ENCODE measurements at places on chromosomes 12 and 14.

GRCh38 chr12:1657688-1658087 lies 28.7 kb downstream of the WNT5B start:
- no peak for DNase-seq

DNA sequence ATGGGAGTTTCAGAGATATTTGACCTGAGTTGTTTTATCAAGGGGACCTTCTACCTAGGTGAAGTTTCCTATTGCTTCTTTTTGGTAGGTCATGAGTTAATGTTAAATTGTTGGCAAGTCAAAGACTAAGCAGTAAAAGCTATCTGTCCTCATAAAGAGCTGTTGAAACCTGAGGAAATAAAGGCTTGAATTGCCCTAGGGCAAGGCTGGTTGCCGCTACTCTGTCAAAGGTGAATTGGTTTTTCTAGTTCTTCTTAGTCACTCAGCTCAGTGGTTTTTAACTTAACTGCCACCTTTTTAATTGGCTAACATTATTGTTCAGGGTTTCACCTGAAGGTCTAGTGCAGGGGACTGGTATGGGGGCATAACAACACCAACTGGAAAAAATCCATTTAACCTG lies 441.6 kb upstream of the FBXO33 start:
- no peak for DNase-seq

GRCh38 chr12:99039367-99040120 lies 394.5 kb downstream of the APAF1 start:
- DNase-seq = no peak

DNA sequence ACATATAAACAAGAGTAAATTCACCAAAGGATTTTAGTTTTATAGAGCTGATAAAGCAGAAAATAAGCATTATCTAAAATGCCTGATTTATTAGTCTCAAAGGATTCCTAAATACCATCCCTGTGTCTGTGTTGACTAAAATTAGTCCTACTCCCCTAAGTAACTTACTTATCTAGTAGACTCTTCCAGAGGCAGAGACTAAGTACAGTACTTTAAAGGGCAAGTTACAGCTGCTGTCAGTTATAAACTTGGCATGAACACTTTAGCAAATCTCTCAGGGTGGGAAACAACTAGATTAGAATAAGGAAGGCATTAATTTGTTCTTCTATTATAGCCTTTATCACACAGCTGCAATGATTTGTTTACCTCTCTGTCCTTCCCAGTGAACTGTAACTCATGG lies 46.0 kb downstream of the ATP2B1 start:
- DNase-seq = no peak

GRCh38 chr12:34392741-34393085 lies 370.4 kb downstream of the ALG10 start:
- DNase-seq = no peak

DNA sequence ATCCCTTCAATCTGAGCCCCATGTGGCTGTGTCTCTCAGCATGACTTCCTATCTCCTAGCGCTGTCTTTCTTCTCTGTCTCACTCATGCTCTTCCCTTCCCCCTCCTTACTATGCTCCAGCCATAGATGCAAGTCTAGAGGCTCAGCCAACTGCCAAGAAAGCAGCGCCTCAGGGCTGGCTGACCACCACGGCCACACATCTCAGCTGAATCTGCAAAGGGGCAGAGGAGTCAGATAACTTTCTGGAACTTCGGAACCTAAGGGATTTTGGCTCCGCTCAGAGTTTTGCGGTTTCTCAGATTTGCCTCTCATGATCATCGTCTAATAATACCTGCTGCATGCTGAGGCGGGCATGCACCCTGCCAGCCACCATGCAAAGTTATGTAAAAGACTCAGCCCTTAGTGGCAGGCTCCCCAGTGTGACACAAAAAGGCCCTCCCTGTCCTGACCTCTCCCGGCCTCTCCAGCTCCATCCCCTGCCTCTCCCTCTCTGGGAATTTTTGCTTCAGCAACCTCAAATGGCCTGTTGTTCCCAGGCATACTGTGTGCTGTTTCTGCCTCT lies 5.0 kb upstream of the FGF6 start:
- DNase-seq = no peak

- no peak for DNase-seq
These were observed 77.5 kb downstream of the TTC8 start for GRCh38 chr14:88901991-88902390.

DNA sequence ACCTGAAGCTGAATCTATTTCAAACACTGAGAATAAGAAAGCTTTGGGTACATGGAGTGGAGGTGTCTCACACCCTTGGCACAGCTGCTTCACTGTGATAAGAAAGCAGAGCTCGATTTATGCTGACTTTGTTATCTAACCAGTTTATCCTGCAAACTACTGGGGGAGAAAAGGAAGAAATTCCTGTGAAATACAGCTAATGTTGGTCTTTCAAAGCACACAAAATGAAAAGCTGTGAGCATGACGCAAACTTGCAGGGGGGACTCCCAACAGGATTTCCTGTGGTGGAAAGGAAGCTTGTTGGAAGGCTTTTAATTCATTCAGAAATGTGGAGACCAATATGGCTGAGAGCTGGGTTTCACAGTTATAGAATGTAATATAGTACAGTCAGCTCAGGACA lies 53.4 kb downstream of the SRGAP1 start:
- no peak for DNase-seq

- DNase-seq = no peak
These were observed 3.0 kb upstream of the PLXNC1 start for GRCh38 chr12:94145191-94145983.

DNA sequence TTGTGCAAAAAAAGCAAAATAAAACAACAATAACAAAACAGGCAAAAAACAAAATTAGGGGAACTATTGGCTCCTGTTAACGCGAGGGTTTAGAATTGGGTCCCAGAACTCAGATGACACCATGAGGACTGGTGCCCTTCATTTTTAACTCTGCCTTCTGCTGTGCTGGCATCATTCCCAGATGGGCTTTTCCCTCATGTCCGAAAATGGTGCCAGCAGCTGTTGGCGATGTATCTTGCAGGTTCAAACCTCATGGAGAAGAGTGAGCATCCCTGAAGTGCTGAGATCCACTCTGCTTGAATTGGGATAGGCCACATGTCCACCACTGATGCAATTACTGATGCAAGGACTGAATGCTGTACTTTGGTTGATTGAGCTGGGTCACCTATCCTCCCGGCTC lies 61.1 kb downstream of the MYRFL start:
- no peak for DNase-seq

DNA sequence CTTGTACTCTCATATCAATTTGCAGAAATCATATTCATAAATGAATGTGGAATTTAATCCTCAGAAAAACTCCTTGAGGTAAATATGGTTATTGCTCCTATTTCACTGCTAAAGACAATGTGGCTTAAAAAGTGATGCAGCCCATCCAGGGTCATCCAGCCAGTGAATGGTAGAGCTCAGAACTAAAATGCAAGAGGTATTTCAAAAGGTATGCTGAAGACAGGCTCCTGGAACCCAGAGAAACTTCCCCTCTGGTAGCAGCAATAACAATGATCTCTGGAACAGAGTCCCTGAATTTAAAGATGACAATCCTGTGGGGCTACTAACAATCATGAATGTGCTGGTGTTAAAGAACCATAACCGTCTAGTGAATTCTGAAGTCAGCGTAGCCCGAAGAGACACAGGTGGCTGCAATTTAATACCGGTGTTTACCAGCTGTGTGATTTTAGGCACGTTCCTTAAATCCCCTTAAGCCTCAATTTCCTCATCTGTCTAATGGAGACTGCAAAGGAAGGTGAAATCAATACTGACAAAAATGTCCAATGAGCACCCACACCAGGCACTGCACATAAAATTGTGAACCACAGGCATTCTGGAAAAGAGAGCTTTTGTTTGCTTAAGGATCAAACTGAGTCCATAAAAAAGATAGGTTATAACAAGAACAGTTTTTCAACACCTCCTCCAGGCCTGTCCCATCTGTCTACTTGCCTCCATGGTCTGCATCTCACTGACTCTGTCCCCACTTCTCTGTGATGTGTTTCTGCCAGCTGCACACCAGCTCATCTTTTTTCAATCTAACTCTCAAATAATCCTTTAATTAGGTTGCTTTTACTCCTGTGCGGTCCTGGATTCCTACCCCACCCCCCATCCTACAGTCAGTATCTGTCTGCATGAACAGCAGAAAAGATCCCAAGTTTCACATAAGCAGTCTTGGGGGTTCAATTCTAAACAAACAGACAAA lies 10.5 kb downstream of the TM7SF3 start:
- DNase-seq = no peak

DNA sequence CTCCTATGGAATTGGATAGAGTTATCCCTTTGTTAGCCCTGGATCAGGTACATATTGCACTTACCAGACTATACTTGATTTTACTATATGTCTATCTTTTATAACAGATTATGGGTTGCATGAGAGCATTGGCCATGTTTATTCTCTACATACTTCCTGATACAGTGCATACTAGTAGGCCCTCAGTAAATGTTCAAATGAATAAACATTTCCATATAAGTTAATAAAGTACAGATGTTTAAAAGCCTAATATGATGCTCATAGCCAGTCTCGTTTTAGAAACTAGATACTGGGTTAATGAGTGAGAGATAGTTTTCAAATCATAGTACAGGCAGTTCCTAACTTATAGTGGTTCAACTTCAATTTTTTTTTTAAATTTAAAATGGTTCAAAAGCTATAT lies 39.5 kb upstream of the TOMM20L start:
- no peak for DNase-seq

GRCh38 chr12:116261525-116262100 lies 15.9 kb downstream of the MED13L start:
- no peak for DNase-seq

- no peak for DNase-seq
These were observed 421.2 kb downstream of the SOX5 start for GRCh38 chr12:23528316-23528715.

DNA sequence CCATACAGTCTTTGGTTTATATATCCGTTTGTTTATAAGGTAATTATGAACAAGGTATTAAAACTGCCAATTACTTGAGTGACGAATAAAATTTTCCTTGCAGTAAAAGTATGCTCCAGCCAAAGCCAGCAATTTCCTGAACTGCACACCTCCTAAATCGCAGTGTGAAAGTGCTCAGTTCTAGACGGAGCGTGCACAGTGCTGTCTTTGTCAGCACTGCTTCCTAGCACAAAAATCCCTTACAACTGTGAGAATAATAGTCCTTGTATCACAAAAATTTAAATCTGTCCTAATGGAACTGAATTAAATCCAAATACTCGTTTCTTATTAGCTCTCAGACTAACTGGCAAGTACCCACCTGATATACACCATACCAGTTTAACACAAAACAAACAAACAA lies 26.3 kb downstream of the LRIG3 start:
- DNase-seq = no peak

DNA sequence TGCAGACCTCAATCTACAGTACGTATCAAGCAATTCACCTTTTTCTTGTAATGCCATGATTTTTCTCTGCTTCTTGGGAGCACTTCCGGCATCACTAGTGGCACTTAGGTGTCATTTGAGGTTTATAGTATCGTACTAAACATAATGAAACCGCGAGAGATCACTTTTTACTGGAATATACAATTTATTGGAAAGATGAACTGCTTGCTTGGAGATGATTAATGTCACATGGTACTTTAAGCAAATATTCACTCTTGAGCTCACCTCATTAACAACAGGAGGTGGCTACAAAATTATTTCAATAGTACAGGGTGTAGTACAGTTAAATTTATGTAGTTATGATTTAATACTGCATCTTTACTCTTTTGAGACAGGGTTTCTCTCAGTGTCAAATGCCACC lies 11.5 kb downstream of the FUT8 start:
- no peak for DNase-seq

- DNase-seq = no peak
These were observed 54.3 kb downstream of the PEBP1 start for GRCh38 chr12:118190266-118190665.

- no peak for DNase-seq
These were observed 36.8 kb upstream of the G2E3 start for GRCh38 chr14:30521899-30522736.

DNA sequence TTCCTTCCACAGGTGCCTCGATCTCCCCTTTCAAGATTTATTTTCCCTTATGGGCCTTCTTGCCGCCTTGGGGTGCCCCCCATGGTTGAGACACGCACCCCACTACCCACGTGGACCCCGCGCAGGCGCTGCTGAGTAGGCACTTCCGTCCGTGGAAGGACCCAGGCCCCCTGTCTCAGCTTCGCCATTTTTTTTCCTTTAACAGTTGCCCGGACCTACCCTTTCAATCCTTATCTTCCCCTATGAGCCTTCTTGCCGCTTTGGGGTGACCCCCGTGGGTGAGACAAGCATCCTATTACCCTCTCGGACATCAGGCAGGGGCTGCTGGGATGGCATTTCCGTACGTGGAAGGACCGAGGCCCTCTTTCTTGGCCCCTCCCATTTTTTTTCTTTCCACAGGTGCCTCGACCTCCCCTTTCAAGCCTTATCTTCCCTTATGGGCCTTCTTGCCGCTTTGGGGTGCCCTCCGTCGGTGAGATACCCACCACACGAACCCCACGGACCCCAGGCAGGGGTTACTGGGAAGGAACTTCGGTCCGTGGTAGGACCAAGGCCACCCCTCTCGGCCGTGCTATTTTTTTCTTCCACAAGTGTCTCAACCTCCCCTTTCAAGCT lies 268.2 kb downstream of the ALG10 start:
- DNase-seq = no peak

GRCh38 chr14:62854951-62855350 lies 190.3 kb downstream of the KCNH5 start:
- DNase-seq = no peak

- no peak for DNase-seq
These were observed 1091.8 kb downstream of the AACS start for GRCh38 chr12:126156806-126157574.

DNA sequence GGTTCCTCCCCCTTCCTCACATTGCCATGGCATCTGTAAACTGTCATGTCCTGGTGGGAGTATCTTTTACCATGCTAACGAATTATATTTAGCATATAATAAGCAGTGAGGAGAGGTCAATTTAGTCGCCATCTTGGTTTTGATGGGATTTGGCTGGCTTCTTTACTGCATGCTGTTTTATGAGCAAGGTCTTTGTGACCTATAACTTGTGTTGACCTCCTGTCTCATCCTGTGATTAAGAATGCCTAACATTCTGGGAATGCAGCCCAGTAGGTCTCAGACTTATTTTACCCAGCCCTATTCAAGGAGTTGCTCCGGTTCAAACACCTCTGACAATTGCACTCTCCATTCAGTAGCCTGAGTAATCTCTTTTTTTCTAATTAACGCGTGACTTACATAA lies 2.1 kb upstream of the EIF4B start:
- DNase-seq = no peak

DNA sequence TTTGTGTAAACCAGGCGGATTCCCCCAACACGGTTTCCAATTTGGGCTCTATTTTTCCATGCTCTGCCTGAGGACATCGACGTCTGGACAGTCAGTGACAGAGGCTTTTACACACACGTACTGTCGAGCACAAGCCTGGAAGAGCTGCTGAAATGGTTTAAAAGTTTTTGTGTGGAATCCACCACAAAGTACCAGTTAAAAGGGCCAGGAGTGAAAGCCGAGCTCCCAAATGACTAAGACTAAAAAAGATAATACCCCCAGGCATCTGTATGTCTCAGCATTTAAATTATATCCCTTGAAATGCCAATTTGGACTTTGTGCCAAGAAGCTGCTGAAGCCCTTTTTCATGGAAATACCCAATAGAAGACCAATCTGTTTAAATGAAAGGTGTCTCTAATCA lies 173.2 kb downstream of the EGLN3 start:
- no peak for DNase-seq

GRCh38 chr12:63907561-63907960 lies 63.1 kb downstream of the SRGAP1 start:
- no peak for DNase-seq

- DNase-seq = no peak
These were observed 1.1 kb downstream of the SMIM10L1 start for GRCh38 chr12:11171969-11172675.

Data from activated CD8-positive, alpha-beta memory T cell treated with anti-CD3 and anti-CD28 coated beads, Interleukin-2, amount 10 ng/mL, durations not matched to agents 7 days and 5 days (primary cell).